HuH-7.5 (cell line): ENCODE measurements at places on chromosomes 5 and 9.

DNA sequence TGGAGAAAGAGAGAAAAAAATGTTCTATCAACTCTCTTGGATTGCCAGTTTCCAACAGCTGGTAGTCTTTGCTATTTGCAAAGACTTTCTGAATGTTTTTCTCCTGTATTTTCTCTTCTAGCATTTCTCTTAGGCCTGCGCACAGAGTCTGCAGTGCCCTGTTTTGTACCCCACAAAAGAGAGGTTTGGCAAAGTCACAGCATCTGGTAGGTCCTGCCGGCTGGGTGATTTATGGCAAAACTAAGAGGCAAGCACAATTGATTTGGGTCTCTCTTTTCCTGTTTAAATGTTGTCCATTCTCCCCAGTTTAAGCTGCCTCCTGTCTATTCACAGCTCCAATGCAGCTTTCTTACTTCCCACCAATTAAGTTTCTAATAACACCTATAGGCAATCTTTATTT is 193.9 kb downstream of the TRPM3 start:
- DNase-seq: no peak

GRCh38 chr9:38075272-38075671 is 6.2 kb upstream of the SHB start:
- DNase-seq: no peak

DNA sequence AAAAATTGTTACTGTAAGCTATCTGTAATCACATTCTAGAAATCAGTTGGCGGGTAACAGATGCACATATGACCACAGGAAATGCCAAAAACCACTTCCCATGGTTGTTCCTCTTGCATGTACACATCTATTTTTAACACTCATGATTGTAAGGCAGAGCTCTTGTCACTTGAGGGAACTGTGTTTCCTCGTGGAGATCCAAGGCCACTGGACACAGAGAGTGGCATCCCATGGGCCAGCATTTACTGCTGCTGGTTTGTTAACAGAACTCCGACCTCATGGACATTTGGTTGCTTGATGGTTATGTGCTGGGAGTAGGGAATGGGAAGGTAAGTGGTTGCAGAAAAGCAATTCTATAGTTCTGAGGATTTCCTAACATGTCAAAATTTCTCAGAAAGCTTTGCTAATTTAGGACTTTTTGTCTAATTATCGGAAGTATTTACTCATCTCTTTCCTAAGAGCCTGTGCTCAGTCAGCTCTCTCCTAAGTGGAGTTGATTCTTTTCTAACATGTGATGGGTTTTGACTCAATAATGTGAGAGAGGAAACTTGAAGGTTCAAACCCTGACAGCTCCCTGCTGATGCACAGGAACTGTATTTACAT is 202.0 kb upstream of the NR3C1 start:
- no peak for DNase-seq

DNA sequence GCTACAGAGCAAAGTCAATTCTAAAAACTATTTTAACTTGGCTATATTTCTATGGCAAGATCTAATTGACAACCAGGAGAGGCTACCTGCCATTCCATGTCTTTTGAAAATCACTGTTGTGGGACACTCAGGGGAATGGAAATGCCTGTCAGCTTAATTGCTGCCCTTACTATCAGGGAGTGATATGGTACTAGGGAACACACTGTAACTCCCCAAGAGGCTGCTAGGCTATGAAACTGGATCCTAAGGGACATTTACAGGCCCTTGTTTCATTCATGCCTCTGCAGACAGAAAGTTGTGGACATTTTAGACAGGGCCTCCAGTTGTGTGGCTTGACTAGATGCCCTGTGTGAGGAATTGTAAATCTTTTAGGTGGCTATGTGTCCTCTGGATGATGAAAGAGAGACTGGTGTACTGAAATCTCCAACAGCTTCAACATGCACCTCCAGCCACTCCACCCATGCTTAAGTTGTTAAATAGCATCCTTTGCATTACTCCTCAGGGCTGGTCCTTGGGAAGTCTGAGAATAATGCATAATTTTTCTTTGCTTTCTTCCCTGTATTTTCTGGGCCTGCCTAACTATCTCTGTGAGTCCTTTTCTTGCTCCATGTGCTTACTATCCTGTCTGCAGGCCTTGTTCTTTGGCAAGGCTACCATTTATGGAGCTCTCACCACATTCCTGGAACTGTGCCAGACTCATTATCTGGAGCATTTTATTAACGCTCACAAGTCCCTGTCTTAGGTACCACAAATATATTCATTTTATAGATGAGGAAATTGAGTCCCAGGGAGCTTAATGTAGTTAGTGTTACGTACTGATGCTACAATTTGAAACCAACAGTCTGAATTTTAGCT is 3.2 kb downstream of the MROH2B start:
- no peak for DNase-seq

DNA sequence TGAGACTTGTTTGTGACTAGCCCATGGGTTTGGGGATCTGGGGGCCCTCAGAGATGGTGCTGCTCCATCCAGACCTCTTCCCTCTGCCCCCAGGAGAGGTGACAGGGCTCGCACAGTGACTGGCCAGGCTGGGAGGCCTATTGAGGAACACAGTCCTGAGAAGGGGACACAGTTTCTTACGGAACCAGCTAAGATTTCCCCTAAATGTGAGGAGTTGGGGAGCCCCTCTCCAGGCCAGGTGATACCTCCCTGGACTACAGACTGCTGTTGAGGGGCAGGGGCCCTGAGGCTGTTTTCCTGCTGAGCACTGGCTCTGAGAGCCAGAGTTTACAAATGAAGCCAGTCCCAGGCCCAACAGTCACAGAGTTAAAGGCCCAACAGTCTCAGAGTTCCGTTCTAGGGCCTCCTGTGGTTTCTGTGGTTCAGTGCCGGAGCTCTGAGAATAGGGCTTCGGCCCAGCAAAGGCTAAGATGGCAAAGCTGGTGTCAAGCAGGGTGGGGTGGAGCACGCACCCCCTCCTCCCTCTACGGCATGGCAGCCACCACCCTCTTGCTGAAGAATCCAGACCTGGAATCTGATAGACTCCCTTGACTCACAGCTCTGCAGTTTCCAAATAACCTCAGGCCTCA is 1.1 kb upstream of the SEMA4D start:
- no peak for DNase-seq

DNA sequence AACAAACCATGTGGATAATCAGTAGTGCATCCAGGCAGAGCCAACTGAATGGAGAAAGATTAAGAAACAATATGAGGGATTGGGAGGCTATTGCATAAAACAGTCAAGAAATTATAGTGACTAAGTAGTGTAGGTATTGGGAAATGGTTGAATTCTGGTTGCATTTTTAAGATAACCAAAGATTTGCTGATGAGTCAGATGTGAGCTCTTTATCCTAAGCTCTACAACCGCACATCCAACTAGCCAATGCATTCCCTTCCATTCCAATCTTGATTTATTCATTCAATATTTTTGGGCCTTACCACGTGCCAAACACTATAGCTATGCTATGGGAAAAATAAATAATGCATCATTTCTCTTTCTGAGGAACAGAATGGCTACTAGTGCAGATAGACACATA is 524.5 kb upstream of the RGMB start:
- DNase-seq: no peak

GRCh38 chr5:76527685-76528161 is 95.5 kb downstream of the F2RL2 start:
- DNase-seq: no peak

- DNase-seq: no peak
These were observed 19.6 kb downstream of the TNC start for GRCh38 chr9:115098226-115098965.
